ENCODE measurements at places on chromosomes 4 and X. TPM values are rescaled to one million over a fixed set of nuclear protein-coding genes. Genes with fewer than 3 reads are reported as not detected.

CYP2U1 gene
- 6.1 TPM for total RNA-seq

RASL11B gene
- 9.7 TPM for total RNA-seq

METTL14 gene
- total RNA-seq, result 56.8 TPM

CDK16 gene
- 253 TPM for total RNA-seq

FRMD7 gene
- total RNA-seq, result not detected

BCORL1 gene
- total RNA-seq, result 38.0 TPM

SPACA5 gene
- total RNA-seq, result not detected

SMR3A gene
- total RNA-seq, result not detected

LDB2 gene
- 0.82 TPM for total RNA-seq

DNA sequence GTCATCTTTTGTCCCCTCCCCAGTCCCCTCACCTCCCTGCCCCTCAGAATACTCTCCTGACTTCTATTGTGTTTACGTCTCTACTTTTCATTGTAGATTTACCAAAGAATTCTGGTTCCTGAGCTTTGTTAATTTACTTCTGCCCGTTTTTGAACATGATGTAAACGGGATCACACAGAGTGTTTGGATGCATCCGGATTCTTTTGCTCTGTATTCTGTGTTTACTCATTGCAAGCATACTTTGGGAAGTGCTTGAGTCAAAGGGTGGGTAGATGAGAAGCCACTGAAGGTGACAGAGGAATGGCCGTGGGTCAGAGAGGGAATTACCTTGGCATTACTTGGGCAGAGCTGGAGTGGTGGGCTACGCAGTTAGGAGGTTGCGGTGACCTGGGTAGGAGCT is 18.0 kb downstream of the CLCN4 start:
- no peak for DNase-seq

- no peak for DNase-seq
Observed at GRCh38 chr4:13348216-13348615, 135.9 kb downstream of the RAB28 start.

- DNase-seq, result no peak
Observed at GRCh38 chr4:36004204-36004851, 240.0 kb downstream of the ARAP2 start.

DNA sequence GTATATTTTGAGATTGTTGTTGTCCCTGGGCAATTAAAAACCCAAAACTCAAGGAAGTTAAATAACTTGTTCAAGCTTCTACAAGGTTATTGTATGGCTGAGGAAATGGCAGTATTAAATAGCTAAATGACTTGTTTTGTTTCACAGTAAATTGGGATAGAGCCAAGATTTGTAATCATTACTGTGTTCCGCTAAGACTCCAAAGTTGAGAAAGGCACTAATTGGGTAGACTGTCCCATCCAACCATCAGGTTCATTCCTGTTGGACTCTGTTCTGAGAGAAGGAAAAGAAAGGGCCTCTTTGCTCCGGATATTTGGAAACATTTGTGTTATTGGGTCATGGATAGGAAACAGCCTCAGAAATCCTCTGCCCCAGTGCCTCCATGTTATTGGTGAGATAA is 82.2 kb downstream of the DCLK2 start:
- no peak for DNase-seq

- DNase-seq, result no peak
Observed at GRCh38 chrX:153769865-153770600, 6.0 kb downstream of the PLXNB3 start.

DNA sequence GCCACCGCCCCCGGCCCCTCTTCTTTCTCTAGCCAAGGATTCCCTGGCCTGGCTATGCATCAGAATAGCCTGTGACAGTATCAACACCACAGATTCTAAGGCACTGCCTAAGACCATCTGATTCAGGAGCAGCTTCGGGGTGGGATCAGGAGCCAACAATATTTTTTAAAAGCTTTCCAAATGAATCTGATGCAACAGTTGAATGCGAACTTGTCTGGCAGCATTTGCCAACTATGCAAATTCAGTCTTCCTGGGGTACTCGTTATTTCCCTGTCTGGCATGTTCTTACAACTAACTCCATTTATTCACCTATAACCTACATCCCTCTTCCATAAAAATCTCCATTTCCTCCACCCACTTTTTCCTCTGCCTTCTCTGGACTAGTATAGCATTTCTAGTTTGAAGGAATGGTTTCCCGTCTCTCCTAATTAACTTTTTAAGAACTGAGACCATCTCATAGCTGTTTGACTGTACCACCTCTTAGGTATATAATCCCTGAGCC is 36.2 kb upstream of the UGDH start:
- DNase-seq, result no peak

- no peak for DNase-seq
Observed at GRCh38 chr4:97558204-97558778, 585.0 kb downstream of the STPG2 start.

DNA sequence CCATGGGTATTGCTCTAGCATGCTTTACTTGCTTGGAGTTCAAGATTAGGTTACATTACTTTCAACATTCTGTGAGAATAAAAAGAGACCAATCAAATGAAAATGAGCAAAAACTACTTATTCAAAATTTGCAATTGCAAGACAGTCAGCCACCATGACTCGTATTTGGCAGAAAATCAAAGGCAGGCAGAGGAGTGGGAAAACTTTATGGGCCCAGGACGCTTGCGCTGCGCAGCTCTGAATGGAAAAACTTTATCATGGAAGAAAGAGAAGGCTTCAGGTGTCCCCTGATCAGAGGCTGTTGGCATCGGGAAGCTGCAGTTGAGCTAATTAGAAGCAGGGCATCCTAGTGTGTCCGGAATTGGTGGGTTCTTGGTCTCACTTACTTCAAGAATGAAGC is 250.6 kb downstream of the USP46 start:
- DNase-seq, result no peak

DNA sequence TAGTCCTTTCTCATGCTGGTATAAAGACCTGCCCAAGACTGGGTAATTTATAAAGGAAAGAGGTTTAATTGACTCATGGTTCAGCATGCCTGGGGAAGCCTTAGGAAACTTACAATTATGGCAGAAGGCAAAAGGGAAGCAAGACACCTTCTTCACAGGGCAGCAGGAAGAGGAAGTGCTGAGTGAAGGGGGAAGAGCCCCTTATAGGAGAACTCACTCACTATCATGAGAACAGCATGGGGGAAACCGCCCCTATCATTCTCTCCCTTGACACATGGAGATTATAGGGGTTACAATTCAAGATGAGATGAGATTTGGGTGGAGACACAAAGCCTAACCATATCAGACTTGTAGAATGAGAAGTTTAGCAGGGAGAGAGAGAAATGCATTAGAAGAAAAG is 373.3 kb upstream of the DIAPH2 start:
- no peak for DNase-seq

DNA sequence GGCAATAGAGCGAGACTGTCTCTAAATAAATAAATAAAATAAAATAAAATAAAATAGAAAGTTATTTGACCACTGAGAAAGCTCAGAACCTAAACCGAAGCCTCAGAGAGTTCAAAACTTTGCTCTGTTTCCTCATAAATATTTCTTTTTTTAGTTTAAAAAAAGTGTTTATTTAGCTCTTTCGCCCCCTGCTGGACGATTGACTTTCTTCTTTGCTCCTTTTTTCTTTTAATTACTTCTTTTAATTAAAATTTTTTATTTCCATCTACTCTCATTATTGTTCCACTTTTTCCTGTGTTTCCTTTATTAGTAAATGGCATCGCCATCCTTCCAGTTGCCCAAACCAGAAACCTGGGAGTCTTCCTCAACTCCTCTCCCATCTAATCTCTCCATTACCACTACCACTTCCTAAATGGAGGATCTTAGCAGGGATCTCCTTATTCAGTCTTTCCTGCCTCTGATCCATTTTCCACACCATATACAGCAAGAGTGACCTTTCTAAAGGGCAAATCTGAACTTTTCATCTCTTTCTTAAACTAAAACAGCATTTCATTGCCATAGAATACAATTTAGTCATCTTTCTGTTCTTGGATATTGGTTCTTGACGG is 728 bp upstream of the IL13RA2 start:
- DNase-seq, result no peak

GRCh38 chrX:120741452-120741851 is 111.6 kb upstream of the C1GALT1C1 start:
- no peak for DNase-seq

GRCh38 chr4:105956569-105956968 is 61.3 kb downstream of the NPNT start:
- no peak for DNase-seq

DNA sequence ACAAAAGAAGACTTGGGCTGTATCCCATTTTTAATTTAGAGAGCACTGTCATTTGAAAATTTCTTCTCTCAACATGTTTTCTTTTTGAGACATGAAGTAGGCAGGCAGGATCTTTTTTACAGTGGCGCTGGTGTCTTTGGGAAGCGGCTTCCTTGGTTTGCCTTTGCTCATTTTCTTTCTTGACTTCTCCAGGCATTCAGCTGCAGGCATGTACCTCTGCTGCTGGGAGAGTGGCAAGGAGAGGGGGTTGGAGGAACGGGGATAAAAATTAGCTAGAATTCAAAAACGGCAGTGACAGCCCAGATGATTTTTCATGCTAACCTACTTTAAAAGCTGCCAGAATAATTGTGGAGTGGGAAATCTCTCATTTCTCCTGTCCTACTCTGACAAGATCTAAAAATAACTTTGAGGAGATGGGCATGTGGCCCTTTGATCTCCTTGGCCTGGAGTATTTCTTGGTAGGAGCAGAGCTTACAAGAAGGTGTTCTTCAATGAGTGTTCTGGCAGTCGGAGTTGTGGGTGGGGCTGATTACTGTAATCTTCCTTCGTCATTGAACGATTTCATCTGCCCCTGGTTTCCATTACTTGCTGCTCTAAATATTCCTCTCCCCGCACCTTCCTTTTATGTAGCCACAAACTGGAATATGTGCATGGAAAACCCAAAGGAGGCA is 54.8 kb downstream of the TBL1X start:
- DNase-seq, result no peak

DNA sequence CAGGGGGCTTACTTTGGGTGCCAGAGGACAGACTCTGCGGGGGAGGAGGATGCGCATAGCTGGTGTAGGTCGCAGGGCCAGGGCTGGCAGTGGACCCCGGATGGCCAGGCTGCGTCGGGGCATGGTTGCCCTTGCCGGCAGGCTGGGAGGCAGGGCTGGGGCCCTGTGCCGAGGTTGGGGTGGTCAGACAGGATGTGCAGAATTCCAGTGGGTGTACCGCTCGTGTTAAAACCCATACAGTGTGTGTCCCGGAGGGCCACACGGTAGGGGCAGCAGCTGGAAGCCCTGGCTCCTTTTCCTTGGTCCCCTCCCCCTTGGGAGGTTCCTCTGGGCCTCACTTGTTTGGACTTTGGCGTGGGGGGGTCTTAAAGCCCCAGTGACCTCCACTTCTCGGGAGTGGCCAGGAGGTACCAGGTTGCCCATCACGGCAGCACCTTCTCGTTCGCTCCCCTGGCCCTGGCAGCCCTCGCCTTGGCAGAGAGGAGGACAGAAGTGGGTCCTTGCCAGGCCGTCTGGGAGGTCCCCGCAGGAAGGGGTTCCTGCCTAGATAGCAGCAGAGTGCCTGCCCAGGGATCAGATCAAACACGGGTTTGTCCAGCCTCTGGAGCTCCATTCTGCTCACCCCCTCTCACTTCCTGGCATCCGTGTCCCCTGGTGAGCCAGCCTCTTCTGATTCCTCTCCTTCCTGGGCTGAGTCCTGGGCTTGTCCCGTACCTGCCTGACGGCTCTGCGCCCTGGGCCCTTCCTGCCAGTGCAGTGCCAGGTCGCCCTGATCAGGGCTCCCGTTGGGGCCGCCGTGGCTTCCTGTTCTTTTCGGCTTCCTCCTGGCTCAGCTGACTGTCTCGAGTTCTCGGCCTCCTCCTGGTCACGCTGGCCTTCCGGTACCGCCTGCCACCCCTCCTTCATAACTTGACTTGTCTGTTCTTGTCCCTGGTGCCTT is 56.7 kb upstream of the HGFAC start:
- DNase-seq, result no peak

DNA sequence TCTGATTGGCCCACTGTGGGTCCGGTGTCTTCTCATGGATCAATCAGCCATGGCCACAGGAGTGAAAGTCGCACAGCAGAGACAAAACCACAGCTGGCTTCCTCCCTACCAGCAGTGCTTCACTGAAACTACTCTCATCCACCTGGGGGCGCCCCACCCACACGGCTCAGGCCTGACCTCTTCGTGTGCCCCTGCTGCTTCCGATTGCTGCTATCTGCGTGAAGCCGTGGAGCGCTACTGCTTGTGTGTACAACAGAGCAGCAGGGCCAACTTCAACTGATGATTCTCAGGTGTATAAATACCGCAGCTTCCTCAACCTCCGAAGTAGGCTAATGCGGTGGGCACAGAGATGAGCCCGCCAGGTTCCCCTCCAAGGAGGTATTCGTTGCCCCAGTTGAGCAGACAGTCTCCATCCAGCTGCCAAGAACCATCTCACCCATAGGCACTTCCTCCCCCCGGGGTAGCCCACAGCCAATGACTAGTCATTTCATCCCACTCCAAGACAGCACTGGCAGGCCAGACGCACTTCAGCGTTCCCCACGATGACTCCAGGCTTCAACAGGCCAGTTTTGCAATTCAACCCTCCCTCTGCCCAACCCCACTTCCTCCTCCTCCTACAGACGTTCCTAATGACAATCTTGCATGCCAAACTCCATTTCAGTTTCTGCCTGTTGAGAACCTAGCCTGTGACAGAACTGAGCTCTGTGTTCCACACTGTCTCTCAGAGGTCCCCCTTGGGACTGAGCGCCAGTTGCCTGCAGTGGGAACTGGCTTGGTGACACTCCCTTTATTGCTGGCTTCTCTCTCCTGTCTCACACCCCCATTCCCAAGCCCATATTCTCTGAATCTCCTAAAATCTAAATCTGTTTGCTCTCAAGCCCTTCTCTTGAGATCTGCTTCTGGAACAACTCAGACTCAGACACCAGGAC is 41.3 kb upstream of the ATP6AP2 start:
- DNase-seq, result no peak

DNA sequence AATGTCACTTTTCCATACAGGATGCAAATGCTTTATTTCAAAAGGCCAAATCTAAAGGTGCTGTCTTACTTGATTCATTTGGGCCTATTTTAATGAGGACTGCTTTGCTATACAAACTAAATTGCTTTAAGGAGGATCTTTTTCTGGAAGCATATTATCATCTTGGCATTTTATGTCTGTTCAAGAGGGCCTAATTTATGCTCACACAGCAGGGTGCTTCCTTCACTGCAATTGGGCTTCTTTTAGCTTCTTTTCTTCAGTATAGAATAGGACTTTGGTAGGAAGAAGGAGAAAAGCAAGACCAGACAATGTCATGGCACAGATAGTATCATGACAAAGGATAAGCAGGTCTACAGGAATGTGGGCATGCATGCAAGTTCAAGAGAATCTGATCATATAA is 222.4 kb upstream of the ANKRD50 start:
- no peak for DNase-seq

DNA sequence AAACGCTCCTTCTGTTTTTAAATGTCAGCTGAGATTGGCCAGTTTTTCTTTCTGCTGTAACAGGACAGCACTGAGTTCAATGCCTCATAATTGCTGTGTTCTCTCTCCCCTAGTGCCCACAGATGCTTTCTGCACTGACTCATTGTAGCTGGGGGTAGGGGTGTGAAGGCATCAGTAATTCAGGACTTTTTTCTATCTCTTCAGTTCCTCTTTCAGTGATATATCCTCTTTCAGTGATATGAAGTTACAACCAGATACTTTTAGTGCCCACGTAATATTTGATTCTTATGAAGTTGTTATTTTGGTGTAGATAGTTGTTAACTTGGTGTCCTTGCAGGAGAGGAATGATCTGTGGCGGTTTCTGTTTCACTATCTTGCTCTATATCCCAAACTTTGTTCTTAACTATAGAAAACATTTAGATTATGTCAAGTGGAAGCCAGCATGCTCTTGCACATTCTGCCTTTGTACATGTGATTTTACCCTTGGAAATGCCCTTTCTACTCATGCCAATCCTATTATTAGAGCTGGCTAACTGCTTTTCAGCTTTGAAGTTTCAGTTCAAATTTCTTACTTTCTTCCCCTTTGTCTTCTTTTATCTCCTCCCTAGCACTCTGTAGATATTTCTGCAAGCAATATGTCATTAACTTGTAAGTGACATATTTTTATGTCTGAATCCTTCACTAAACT is 1258.4 kb downstream of the FAM133A start:
- DNase-seq, result no peak
